GF-D8 (cell line): ENCODE measurements at places on chromosomes 1 and 21.

GRCh38 chr1:203080456-203080855, 5.4 kb downstream of the MYOG start:
- no peak for DNase-seq

- no peak for DNase-seq
These were observed 162.5 kb downstream of the RWDD3 start for GRCh38 chr1:95396557-95396956.

GRCh38 chr21:41186755-41187536, 19.0 kb downstream of the BACE2 start:
- no peak for DNase-seq

GRCh38 chr1:1943834-1944570, 24.9 kb upstream of the TMEM52 start:
- DNase-seq, result no peak

DNA sequence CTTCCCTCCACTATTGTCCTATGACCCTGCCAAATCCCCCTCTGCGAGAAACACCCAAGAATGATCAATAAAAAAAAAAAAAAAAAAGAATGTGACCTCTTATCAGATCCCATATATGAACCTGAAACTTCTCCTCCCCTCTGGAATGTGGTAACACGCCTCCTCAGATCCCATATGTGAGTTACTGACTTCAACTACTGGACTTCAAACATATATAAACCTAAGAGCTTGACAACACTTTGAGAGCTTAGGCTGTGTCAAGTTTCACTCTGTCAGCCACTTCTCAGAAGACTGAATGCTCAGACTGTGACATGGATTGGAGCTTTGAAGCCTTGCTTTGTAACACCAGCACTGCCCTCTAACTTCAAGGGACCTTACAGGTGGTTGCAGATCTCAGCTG, 148.4 kb downstream of the COP1 start:
- DNase-seq, result no peak

GRCh38 chr21:27564684-27565301, 597.9 kb upstream of the ADAMTS5 start:
- DNase-seq, result no peak

DNA sequence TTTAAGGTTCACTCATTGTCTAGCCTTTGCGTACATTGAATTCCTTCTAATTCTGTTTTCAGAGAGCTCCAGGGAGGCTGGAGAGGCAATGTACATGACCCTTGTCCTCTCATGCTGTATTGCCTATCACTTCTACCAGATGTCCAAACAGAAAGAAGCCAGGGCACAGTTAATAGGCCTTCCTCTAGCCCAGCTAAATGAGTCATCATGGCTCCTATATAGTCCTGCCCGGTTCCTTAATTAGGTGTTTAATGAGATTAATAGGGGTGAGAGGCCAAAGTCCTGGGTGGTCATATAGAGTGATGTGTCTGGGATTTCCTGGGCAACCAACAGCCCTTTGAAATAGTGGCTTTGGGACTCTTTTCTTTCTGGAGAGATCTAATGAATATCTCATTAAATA, 76.3 kb downstream of the ZSCAN20 start:
- no peak for DNase-seq

DNA sequence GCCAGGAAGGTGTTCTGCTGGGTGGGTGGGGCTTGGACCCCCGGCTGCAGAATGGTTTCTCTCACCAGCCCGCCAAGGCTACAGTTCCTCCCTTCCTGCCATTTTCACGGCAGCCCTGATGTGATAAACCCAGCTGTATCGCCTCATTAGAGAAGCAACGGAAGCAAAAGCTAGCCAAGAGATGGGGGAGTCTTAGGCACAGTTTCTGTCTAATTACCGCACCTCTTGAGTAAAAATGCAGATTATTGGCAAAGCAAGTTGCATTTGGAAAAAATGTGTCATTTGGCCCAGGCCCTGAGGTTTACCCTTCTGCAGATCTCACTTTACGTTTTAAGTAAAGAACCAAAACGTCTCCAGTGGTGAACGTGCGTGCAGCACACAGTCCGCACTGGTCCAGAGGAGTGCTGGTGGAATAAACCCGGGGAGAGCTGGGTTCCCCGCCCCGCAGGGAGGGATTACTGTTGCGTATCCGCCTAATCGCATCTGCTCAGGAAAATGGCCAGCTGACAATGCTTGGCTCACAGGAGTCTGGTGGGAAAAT, 109.9 kb downstream of the GALNT2 start:
- peak; percentile 74 for DNase-seq

GRCh38 chr1:100183370-100183769, 5.3 kb upstream of the LRRC39 start:
- DNase-seq, result no peak
